Epithelial cell of proximal tubule (primary cell): ENCODE measurements at places on chromosomes 1 and 21.

DNA sequence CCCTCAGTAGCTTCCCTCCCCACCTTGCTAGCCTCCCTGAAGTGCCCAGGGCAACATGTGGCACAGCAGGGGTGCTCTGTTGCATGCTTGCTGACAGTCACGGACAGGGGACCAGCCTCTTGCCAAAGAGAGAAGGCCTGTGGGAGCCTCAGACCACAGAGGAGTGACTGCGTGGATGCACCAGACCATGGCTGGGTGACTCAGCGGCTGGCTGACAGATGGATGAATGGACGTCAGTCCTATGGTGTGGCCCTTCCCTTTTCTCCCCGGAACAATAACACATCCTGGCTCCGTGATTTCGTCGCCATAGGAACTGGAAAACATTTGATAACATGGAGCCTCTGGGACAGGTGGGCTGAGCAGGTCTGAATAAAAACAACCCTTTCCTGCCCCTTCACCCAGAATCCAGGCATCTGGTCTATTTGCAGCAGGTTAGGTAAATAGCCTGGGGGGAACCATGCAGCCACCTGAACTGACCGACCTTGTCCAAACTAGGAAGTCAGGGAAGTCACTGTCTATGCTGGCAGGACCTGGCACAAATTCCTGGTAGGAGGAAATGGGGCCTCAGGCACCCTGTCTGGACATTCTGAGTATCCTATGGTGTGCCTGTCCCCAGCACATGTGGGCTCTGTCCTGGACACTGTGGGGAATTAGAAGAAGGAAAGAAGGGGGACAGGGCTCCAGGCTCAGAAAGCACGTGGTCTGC lies 53.3 kb downstream of the NENF start:
- peak; percentile 96 for DNase-seq

GRCh38 chr1:24949331-24949881 lies 19.3 kb upstream of the RUNX3 start:
- DNase-seq: no peak

GRCh38 chr1:23402286-23403037 lies 22.1 kb downstream of the TCEA3 start:
- no peak for DNase-seq

DNA sequence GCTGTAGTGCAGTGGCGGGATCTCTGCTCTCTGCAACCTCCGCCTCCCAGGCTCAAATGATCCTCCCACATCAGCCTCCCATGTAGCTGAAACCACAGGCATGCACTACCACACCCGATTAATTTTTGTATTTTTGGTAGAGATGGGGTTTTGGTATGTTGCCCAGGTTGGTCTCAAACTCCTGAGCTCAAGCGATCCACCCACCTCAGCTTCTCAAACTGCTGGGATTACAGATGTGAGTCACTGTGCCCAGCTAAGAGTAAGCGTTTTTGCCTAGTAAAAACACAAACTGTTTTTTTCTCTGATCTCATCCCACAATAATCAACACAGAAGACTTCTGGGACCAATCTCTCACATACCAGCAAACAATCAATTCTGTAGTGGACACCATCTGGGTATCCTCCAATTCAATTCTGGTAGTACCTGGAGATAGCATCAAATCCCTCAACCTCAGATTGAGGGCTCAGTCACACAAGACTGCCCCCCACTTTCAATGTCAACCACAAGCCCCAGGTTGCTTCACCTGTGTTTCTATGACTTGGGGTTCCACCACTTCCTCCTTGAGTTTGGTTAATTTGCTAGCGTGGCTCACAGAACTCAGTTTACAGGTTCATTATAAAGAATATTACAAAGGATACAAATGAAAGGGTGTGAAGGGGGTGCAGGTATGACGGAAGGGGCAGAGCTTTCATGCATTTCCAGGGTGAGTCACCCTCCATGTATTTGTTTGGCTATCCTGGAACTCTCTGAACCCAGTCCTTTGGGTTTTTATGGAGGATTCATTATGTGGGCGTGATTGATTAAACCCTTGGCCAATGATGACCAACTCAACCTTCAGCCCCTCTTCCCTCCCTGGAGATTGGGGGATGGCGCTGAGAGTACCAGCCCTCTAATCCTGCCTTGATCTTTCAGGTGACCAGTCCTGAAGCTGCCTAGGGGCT lies 40.0 kb upstream of the RHOU start:
- peak; percentile 43 for DNase-seq

GRCh38 chr1:58796416-58796815 lies 12.6 kb upstream of the JUN start:
- DNase-seq: no peak

GRCh38 chr21:25891596-25891995 lies 156.8 kb downstream of the GABPA start:
- no peak for DNase-seq

- DNase-seq: no peak
Observed at GRCh38 chr1:151266315-151266714, 11.8 kb downstream of the PSMD4 start.
